Activated CD4-positive, alpha-beta memory T cell treated with anti-CD3 and anti-CD28 coated beads, Interleukin-2, amount 10 ng/mL, durations not matched to agents 7 days and 5 days (primary cell): ENCODE measurements at places on chromosomes 2 and 18. TPM values are rescaled to one million over a fixed set of nuclear protein-coding genes. Genes with fewer than 3 reads are reported as not detected.

RTP5 gene
- not detected for total RNA-seq

RNF125 gene
- 48.4 TPM for total RNA-seq

ARMC9 gene
- total RNA-seq = 0.50 TPM

MDH1B gene
- total RNA-seq = 0.15 TPM

SMPD4 gene
- 56.5 TPM for total RNA-seq

VIT gene
- total RNA-seq = not detected

DES gene
- total RNA-seq = not detected

POMC gene
- 3.0 TPM for total RNA-seq

CNRIP1 gene
- total RNA-seq = not detected

GPR45 gene
- not detected for total RNA-seq

SOX11 gene
- not detected for total RNA-seq

DNAH7 gene
- total RNA-seq = not detected

GAL3ST2 gene
- total RNA-seq = 0.58 TPM

LRP2 gene
- total RNA-seq = 0.28 TPM

CD207 gene
- not detected for total RNA-seq

ABCG5 gene
- total RNA-seq = not detected

CLHC1 gene
- 7.5 TPM for total RNA-seq

HSPE1 gene
- 85.9 TPM for total RNA-seq

AFF3 gene
- total RNA-seq = 0.03 TPM

STAT4 gene
- total RNA-seq = 124 TPM

CCDC148 gene
- total RNA-seq = not detected

LPIN1 gene
- total RNA-seq = 57.8 TPM

NETO1 gene
- total RNA-seq = not detected

FASTKD1 gene
- total RNA-seq = 36.2 TPM

BUB1 gene
- total RNA-seq = 120 TPM

CCDC178 gene
- not detected for total RNA-seq

OXER1 gene
- total RNA-seq = not detected

MAIP1 gene
- total RNA-seq = 19.5 TPM

LBX2 gene
- total RNA-seq = 1.8 TPM

SERPINB10 gene
- total RNA-seq = not detected

PLB1 gene
- 1.1 TPM for total RNA-seq

LYG2 gene
- total RNA-seq = not detected

TTC21B gene
- 16.5 TPM for total RNA-seq
